Stimulated activated CD4-positive, alpha-beta T cell treated with anti-CD3 and anti-CD28 coated beads, Interleukin-4, amount 100 ng/mL, for 4 hours (primary cell): ENCODE measurements at places on chromosomes 4 and X.

DNA sequence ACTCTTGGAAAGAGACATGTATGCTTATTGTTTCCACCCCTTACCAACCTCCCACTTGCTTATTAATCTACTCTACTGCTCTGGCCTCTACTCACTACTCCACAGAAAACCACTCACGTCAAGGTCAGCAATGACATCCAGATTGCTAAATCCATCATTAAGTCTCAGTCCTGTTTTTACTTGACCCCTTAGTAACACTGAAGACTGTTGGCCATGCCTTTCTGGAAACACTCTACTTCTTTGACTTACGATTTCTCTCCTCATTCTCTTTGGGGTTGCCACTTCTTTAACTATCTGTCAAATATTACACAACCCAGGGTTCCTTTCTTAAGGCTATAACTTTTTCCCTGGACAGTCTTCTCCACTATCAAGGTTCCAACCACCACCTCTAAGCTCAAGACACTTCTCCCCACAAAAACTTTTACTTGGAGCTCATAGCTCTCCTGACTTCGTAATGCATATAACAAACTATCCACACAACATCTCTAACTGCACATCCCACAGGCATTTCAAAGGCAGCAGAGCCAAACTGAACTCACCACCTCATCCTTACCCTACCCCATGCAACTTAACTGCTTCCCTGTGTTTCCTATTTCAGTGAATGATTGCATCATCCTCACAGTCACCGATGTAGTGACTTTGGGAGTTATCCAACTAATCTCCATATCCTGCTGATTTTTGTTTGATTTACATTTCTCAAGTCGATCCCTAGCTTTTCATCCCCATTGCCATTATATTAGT is 15.8 kb upstream of the MAGEA4 start:
- DNase-seq = no peak

DNA sequence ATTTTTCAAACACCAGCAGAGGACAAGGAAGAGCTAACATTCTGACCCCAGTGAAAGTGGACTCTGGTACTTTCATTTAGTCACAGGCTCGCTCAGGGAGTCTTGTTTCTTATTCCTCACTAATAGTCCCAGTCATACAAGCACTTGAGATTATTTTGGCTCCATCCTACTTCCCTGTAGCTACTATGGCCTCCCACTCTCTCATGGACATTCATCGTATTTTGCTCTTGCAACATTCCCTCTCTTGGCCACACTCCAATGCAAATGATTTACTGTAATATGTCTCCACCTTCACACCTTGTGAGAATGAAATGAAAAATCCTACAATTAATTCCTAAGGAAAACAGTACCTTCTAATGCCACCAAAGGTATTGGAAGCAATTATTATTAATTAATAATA is 21.3 kb downstream of the PLRG1 start:
- no peak for DNase-seq

DNA sequence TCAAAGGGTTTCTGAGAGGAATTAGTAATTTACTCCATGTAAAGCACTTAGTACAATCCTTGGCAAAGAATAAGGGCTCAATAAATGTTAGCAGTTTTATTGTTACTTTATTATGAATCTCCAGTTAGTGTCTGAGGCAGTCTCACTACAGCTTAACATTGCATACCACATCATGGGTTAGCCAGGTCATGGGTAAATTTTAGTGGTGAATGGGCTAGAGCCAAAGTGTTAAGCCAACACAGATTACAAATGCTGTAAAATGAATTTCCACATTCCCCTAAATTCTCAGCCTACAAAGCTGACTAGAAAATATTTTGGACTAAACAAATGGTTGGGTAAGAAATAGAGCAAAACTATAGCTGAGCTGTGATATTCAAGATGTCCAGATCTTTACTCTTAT is 72.4 kb downstream of the NRK start:
- no peak for DNase-seq

GRCh38 chrX:71664889-71665491 is 2.4 kb upstream of the LOC101059915 start:
- no peak for DNase-seq

DNA sequence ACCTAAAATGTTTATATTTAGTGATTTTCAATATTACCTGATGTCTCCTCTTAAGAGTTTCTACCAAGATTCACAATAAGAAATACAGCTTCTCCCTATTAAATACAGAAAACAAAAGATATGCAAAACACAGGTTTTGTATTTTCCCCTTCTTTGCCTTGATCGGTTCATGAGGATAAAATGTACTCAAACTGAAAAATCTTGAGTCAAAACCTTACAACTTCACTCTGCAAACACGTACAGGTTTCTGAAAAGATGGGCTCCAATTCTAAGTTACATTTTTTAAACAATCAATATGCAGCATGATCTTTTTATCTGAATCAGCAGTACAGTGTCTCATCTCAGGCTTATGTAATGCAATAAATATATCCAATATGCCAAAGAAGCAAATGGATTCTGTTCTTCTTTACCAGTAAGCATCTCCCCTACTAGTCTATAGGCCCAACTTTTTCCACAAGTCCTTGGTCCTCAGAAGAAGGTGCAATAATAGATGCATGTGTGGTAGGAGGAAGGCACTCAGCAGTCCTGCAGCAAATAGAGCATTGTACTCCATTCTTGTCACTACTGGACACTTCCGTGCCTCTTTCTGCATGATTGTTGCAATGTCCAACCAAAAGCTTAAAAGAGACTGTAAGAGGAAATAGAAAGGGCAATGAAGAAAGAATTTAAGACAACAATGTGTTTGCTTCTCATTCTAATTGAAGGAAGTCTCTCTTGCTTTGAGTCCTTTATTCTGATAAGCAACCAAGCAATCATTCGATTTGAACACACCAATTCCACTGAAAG is 3.2 kb downstream of the MAPK10 start:
- DNase-seq = no peak
